NCI-H2081 (cell line): ENCODE measurements at places on chromosomes 11 and 22.

- DNase-seq = peak; percentile 46
Measured at GRCh38 chr22:46036558-46037408, 59.8 kb upstream of the WNT7B start.

DNA sequence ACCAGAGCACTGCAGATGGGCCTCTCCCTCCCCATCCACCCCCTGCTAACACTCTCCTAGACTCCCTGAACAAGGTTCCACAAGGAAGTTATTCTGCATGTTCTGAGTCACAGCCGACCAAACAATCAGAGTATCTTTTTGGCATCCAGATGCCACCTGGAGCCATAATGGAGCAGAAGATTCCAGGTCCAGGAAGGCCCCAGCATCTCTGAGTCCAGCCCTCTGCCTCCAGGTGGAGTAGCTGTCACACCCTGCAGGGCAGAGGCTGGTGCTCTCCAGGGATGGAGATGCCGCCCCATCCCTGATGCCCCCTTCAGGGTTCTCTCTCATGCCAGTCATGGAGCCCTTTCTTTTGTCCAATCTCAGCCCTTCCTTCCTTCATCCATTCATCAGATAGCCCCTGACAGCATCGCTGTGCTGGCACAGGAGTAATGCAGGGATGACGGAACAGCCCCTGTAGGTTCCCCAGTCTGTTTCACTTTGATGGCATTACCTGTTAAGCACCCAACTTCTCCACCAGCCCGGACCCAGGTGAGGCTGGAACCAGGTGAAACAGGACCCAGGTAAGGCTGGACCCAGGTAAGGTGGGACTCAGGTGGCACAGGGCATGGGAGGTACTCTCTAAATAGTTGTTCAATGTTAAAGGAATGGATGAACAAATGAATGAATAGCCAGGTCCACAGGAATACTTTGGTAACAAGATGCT is 20.1 kb upstream of the TSKU start:
- DNase-seq = no peak

GRCh38 chr11:116413301-116414242 is 359.2 kb downstream of the BUD13 start:
- DNase-seq = peak; percentile 94

DNA sequence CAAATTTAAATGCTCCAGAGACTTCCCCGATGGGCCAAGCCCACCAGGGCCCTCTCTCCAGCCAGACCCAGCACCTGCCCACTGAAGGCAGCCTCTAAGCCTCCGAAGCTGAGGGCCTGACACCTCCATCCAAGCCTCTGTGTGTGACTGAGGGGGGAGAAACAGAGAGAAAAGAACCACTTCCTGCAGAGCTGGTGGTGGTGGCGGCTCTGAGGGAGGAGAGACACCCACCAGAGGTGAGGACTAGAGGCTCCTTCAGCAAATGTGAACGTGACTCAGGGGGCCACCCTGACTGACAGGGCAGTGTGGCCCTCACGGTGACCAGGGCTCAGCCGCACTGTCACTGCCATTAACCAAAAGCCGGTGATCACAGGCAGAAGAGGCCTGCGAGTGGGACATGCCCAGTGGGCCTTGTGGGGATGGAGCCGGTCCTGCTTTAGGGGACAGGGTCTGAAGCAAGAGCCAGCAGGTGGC is 31.0 kb upstream of the CD5 start:
- no peak for DNase-seq

- no peak for DNase-seq
Measured at GRCh38 chr11:71240865-71241691, 11.3 kb downstream of the SHANK2 start.
